ENCODE measurements at places on chromosomes 16 and 17. TPM values are rescaled to one million over a fixed set of nuclear protein-coding genes. Genes with fewer than 3 reads are reported as not detected.

MYH8 gene
- not detected for total RNA-seq

SHCBP1 gene
- 41.8 TPM for total RNA-seq

KRT33B gene
- total RNA-seq: not detected

GRCh38 chr16:17026600-17027242 is 444.0 kb downstream of the XYLT1 start:
- DNase-seq: peak; percentile 67

DNA sequence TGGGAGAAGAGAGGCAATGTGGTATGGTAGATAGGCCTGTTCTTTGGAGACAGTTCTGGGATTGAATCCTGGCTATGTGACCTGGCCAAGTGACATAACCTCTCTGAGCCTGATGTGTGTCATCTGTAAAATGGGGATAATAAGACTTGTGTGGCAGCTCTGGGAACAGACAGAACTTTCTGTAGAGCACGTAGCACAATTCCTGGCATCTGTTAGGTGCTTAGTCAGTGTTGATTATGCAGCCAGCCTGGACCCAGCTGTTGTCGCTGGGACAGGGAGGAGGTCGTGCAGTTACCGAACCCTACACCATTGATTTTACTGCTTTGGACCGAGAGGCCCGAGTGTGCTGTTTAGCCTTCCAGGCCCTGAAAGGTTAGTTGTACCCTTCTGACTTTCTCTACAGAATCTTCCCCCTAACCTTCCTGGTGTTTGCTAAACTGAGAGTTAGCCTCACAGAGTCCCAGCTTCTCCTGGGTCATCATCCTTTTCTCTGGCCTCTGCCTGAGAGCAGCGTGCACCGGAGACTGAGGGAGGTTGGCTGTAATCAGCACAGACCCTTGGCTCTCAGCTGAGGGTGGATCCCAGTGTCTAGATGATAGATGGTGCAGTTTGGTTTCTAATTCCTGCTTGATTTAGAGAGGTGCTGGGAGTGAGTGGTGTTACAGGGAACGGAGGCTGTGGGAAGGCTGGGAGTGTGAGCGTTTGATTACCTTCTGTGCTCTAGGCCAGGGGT is 31.9 kb downstream of the MSI2 start:
- no peak for DNase-seq

EXOC3L1 gene
- total RNA-seq: not detected

TOM1L1 gene
- 1.3 TPM for total RNA-seq

NSRP1 gene
- 21.4 TPM for total RNA-seq

CES5A gene
- not detected for total RNA-seq

KRT9 gene
- total RNA-seq: not detected
